WTC11 (cell line): ENCODE measurements at places on chromosomes 3 and 15. TPM values are rescaled to one million over a fixed set of nuclear protein-coding genes. Genes with fewer than 3 reads are reported as not detected.

Gene SLC12A8
- total RNA-seq = 7.5 to 10.3 TPM (median 9.1 TPM) in 3 replicates

Gene PPIP5K1
- 34.4 to 41.7 TPM (median 41.3 TPM) in 3 replicates for total RNA-seq

Gene SCG3
- total RNA-seq = 31.5 to 32.3 TPM (median 32.1 TPM) in 3 replicates

Gene ATP13A5
- not detected in 3 replicates for total RNA-seq

Gene CCDC54
- total RNA-seq = not detected in 3 replicates

Gene PRTG
- total RNA-seq = 3.6 to 6.1 TPM (median 6.0 TPM) in 3 replicates

Gene CCDC13
- total RNA-seq = 0.79 TPM in 1 of 3 replicates, not detected in the others

Gene PDZRN3
- 7.1 to 9.5 TPM (median 8.8 TPM) in 3 replicates for total RNA-seq

Gene GRIP2
- 11.4 to 12.0 TPM (median 11.7 TPM) in 3 replicates for total RNA-seq

Gene MB21D2
- total RNA-seq = 14.0 to 19.7 TPM (median 15.5 TPM) in 3 replicates

Gene TNFAIP8L3
- 0.25 to 0.39 TPM (median 0.34 TPM) in 3 replicates for total RNA-seq

Gene EPHB1
- total RNA-seq = 7.0 to 9.9 TPM (median 8.2 TPM) in 3 replicates

Gene HCLS1
- total RNA-seq = 1.9 to 2.7 TPM (median 2.6 TPM) in 3 replicates

Gene KIF7
- 20.4 to 21.8 TPM (median 21.3 TPM) in 3 replicates for total RNA-seq

Gene PLSCR5
- total RNA-seq = not detected in 3 replicates

Gene CCDC39
- 0.44 to 0.98 TPM in 2 of 3 replicates, not detected in the other for total RNA-seq

Gene CERS3
- total RNA-seq = 0.74 to 1.5 TPM (median 0.94 TPM) in 3 replicates

Gene EID1
- total RNA-seq = 89.5 to 104 TPM (median 102 TPM) in 3 replicates

Gene IMPG2
- 0.02 to 0.09 TPM (median 0.04 TPM) in 3 replicates for total RNA-seq
